Myocyte (in vitro differentiated cells): ENCODE measurements at places on chromosomes 13 and 19. TPM values are rescaled to one million over a fixed set of nuclear protein-coding genes. Genes with fewer than 3 reads are reported as not detected.
A peak's percentile ranks its signal among the peaks of the same experiment; 100 is the strongest.

GRCh38 chr19:41682437-41682836 is 5.6 kb downstream of the CEACAM7 start:
- DNase-seq = no peak

The LSR gene
- 0.43 and 0.83 TPM in 2 replicates for total RNA-seq

DNA sequence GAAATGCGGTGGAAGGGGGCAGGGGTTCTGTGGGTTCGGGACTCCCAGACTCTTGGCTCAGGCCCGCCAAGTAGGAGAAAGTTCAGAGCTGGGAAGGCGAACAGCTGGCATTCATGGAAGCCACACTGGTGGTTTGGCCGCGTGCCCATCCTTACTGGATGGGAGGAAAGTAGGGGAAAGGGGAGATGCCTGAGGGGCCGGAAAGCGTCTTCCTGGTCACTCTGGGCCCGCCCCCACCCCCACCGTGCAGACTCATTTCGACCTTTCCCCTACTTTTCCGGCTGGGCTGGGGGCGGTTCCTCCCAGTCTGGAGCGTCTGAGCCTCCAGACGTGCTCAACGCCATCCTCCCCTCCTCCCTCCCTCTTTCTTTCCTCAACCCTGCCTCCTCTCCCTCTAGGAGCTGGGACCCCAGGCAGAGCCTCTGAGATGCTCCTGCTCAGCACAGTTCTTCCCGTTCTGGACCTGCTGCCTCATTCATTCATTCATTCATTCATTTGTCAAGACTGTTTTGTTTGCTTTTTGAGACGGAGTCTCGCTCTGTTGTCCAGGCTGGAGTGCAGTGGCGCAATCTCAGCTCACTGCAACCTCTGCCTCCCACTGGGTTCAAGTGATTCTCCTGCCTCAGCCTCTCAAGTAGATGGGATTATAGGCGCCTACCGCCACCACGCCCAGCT is 3.5 kb downstream of the ANGPTL4 start:
- DNase-seq = peak; percentile 98

The MBNL2 gene
- 34.9 and 61.2 TPM in 2 replicates for total RNA-seq

GRCh38 chr19:38685666-38686529 is 38.4 kb downstream of the ACTN4 start:
- peak; percentile 64 for DNase-seq

The GRIN3B gene
- total RNA-seq = 0.05 and 0.16 TPM in 2 replicates

The FGF22 gene
- 0.16 and 0.21 TPM in 2 replicates for total RNA-seq

DNA sequence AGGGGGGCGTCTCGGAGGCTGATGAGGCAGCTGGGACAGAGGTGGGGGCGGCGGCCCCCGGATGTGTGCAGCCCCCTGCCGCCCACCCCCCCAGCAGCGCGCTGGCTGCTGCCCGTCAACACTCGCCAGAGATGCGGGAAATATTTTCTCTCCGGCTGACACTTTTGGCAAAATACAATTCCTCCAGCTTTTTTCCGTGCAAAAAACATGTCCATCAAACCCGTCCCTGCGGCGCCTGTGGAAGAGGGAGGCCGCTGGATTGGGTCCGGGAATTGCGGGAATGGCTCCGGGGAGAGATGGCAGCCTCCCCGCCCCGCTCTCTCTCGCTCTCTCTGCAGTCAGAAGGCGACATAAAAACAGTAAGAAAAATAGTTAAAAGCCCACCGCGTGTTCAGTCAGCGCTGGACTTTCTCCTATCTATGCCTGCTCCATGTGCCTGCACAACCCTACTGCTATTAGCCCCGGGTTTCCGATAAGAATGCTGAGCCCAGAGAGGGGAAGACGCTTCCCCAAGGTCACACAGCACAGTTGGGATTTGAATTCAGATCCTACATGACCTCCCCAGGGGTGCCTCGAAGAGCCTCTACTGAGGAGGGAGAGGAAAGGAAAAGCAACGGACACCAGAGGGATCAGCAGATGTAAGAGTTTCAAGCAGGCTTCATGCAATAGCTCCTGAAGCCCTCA is 23.2 kb downstream of the ZNRF4 start:
- DNase-seq = no peak

The ZNF763 gene
- 0.59 and 1.4 TPM in 2 replicates for total RNA-seq

GRCh38 chr19:58317476-58318072 is 9.2 kb upstream of the ZSCAN22 start:
- peak; percentile 64 for DNase-seq

DNA sequence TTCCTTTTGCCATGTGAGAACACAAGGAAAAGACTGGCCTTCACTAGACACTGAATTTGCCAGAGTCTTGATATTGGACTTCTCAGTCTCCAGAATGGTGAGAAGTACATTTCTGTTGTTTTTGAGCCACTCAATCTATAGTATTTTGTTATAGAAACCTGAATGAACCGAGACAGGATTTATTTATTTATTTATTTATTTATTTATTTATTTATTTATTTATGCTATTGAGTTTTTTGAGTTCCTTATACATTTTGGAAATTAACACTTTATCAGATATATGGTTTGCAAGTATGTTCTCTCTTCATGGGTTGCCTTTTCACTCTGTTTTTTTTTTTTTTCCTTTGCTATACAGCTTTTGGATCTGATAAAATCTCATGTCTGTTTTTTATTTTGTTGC is 319.0 kb upstream of the PCDH20 start:
- no peak for DNase-seq

DNA sequence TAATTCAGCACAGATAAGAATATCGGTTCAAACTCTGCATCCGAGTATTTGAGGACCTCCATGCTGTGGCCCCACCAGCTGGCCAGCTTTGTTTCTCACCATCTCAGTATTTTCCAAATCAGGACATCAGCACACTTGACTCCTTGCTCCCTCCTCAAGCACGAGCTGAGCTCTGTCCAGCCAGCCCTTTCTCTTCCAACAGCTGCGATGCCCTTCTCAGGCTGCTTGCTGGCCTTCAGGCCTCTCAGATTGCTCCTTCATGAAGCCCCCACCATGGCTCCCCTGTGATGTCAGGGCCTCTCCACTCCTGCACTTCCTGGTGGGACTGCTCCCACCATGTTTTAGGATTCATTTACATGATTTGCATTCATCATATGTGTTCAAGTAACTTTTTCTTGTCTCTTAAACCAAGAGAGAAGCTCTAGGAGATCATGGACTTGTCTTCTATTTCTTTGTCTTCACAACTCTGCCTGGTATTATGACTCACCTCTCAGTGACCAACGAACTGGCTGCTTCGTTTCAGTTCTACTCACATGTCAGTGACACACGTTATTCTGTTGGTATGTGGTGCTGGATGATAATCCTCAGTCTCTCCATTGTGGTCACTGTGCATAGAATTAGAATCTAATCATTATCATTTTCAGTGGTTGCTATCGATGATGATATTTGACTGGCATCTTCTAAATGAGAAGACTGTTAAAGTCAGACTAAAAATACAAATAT is 471.7 kb downstream of the EFNB2 start:
- DNase-seq = peak; percentile 87

GRCh38 chr19:17330262-17331044 is 4.2 kb downstream of the ANO8 start:
- DNase-seq = no peak
